ENCODE measurements at places on chromosomes 12 and 14.

- no peak for DNase-seq
These were observed 341.8 kb downstream of the GLT1D1 start for GRCh38 chr12:129195081-129195480.

- no peak for DNase-seq
These were observed 66.7 kb downstream of the AACS start for GRCh38 chr12:125131958-125132357.

GRCh38 chr12:108239378-108239777, 99.7 kb downstream of the CMKLR1 start:
- no peak for DNase-seq

- no peak for DNase-seq
These were observed 1.7 kb downstream of the NCOR2 start for GRCh38 chr12:124565656-124566160.

GRCh38 chr12:53236443-53237111, 4.6 kb upstream of the RARG start:
- DNase-seq, result no peak

DNA sequence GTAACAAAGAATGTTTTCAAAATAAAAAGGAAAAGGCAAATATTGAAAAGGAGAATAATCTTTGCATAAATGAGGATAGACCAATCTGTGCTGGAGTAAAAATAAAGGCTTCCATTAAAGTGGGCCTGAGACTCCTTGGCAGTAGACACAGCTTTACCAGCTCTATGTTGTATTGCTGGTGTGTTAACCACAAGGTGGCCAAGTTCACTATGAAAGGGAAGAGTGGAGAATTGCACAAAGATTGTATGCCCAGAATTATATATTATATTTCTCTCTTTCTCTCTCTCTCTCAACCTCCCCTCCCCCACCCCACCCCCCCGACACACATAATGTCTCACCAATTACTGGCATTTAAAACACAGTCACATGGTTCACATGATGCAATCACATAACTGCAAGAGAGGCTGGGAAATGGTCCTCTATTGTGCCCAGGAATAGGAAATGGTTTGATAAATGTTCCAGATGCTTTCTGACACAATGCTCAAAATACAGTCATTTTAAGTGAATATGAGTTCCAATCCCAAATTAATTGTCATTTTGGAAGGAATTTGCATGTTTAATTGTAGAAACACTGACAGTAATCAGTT, 222.6 kb upstream of the SYT1 start:
- DNase-seq, result no peak

DNA sequence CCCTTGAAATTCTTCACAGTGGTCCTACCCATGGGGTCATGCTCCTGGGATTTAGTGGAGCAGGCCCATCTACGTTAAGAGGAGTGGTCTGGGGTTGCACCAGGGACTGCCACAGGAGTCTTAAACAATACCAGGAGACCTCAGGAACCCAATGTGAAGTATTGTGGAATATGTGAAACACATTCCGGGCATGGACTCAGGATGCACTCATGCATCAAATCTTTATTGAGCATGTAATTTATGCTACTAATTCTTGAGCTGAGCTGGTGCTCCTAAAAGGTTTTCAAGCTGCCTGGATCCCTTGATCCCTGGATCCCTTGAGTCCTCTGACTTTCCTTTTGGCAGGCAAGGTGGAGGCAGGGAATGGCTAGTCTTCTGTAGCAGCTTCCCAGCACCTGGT, 8.8 kb downstream of the SERPINA10 start:
- no peak for DNase-seq

GRCh38 chr14:73723797-73724661, 9.8 kb upstream of the PNMA1 start:
- no peak for DNase-seq

GRCh38 chr12:77861317-77861716, 30.6 kb downstream of the NAV3 start:
- no peak for DNase-seq

- DNase-seq, result no peak
These were observed 74.9 kb upstream of the CMKLR1 start for GRCh38 chr12:108414021-108414420.

- no peak for DNase-seq
These were observed 51.9 kb downstream of the ZFYVE26 start for GRCh38 chr14:67764496-67764895.

GRCh38 chr12:78271546-78271945, 440.9 kb downstream of the NAV3 start:
- no peak for DNase-seq

GRCh38 chr14:55711175-55711811, 131.3 kb downstream of the KTN1 start:
- no peak for DNase-seq

DNA sequence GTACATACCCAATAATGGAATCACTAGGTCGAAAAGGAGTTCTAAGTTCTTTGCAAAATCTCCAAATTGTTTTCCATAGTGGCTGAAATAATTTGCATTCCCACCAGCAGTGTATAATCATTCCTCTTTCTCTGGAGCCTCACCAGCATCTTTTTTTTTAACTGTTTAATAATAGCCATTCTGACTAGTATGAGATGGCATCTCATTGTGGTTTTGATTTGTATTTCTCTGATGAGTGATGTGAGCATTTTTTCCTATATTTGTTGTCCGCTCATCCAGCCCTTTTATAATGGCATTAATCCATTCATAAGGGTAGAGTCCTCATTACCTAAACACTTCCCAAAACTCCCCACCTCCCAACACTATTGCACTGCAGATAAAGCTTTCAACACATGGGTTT, 278.3 kb downstream of the SEC23A start:
- DNase-seq, result no peak

- DNase-seq, result no peak
These were observed 26.3 kb downstream of the LDHB start for GRCh38 chr12:21631367-21631766.

GRCh38 chr14:68695326-68695768, 97.5 kb downstream of the ZFP36L1 start:
- no peak for DNase-seq

- DNase-seq, result no peak
These were observed 142.1 kb downstream of the KIF21A start for GRCh38 chr12:39300799-39301198.

- DNase-seq, result no peak
These were observed 69.7 kb upstream of the STAC3 start for GRCh38 chr12:57320639-57321038.

DNA sequence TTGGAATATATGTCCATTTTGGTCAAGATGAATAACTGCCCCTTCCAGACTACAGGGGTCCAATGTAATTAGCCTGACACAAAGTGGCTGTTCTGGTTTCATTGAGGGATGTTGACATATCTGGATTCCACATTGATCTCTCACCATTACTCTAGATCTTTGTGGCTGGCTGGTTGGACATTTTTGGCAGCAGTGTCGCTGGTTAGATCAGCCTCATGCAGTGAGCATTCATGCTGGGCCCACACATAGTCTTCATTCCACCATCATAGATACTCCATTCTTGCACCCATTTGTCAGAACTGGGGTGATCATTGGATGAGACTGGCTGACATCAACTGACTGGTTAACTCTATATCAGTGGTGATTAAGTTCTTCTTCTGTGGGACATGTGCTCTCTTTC, 74.4 kb downstream of the MGST1 start:
- DNase-seq, result no peak

- no peak for DNase-seq
These were observed 128.4 kb upstream of the FKBP4 start for GRCh38 chr12:2666411-2666810.

GRCh38 chr14:51488569-51489220, 163.0 kb upstream of the FRMD6 start:
- DNase-seq, result no peak

DNA sequence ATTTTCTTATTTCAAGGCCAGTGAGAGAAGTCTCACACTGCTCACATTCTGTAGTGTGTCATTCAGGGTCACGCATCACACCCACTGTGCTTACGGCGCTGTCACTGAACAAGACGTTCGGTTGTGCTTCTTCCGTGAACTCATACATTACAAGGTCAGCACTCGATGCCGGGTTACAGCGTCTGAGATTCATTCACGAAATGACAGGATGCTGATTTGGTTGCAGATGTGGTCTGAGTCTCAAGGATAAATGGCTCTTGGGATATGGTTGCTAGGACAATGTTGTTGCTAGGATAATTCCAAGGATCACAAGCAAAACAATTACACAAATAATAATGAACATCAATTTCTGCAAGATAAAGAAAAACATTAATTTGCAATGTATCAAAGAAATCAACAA, 47.4 kb downstream of the STX2 start:
- DNase-seq, result no peak

DNA sequence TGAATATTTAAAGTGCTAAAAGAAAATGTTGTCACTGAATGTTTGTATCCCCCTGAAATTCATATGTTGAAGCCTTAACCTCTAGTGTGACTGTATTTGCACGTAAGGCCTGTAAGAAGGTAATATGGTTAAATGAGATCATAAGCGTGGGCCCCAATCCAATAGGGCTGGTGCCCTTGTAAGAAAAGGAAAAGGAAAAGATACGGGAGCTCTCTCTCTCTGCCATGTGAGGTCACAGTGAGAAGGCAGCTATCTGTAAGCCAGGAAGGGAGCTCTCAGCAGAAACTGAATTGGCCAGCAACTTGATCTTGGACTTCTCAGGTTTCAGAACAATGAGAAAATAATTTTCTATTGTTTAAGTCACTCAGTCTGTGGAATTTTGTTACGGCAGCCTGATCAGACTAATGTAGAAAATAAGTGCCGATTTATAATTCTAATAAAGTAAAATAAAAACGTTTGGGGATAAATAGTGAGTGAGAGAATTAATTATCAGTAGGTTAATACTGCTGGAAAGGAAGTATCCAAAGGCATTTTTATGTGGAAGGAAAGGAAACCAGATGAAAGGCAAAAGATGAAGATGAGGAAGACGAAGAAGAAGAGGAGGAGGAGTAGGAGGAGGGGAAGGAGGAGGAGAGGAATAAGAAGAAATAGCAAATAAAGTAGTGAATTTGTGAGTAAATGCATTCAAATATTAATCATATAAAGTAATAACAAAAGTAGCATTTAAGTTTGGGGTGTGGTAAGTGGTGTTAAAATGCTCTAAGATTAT, 188.5 kb upstream of the KRR1 start:
- DNase-seq, result no peak

DNA sequence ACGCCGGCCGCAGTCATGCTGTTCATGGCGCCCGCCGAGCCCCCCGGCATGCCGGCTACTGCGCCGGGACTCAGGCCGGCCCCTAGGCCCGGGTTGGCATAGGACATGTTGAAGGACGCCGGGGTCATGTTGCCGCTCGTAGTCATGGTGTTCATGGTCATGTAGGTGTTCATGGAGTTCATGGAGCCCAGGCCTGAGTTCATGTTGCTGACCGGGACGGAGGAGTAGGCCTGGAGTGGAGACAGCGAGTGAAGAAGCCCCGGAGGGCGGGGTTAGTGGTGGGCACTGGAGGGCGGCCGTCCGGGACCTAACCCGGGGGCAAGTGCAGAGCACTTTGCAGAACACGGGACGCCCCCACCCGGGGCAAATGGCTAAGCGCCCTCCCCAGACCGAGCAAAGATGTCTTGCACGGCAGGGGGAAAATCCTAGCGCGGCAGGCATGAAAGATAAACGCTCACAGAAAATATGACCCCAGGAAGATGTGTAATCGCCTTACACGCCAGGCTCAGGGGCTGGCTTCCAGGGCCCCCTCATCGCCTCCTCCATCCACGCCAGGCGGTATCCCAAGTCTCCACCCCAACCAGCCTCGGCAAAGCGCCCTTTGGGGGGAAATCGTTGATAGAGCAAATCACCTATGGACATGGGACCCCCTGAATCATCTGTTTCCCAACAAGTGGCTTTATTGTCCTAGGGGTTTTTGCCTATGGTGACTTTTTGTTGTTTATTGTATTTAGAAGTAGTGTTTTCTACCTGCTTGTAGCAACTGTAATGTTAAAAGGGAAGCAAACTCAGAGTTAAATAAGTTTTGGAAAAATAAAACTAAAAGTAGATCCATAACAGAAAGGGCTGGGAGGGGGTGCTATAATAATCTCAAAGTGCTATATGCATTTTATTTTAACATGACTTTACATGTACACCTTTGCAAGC, 2.3 kb downstream of the FOXA1 start:
- DNase-seq, result no peak

GRCh38 chr12:6469092-6469491, 1.4 kb downstream of the VAMP1 start:
- no peak for DNase-seq

Data from activated naive CD4-positive, alpha-beta T cell (primary cell).